ENCODE measurements at places on chromosomes 3 and 15.

GRCh38 chr3:188139466-188139865 is 14.5 kb upstream of the LPP start:
- DNase-seq = no peak

DNA sequence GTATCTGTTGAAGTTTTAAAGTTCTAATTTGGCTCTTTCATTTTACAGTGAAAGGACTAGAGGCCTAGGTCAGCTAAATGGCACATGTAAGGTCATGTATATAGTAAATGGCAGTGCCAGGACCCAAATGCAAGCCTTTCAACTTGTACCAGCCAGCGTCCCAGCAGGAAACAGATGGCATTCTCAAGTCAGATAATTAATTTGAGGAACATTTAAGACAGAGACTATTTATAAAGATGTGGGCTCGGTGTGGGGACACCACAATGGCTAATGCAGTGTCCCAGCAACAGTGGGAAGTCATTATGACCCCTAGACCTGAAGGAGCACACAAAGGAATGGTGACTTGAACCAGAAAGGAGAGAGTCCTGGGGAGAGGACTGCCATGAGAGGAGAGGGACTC is 6.1 kb downstream of the MINDY4B start:
- no peak for DNase-seq

DNA sequence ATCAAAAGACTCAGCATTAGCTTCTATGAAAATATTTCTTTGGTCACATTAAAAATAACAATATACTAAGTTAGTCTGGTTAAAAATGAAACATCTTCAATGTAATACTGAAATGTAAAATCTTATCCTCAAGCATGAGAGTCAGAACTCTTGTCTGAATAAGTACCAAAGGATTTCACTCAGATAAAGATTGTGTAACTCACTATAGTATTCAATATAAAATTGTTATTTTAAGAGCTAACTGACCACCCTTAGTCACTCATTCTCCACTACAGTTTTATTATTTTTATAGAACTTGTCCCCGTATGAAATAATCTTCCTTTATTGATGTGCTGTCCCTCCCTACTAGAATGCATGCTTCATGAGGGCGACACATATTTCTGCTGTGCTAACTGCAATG is 426.3 kb downstream of the MECOM start:
- no peak for DNase-seq

DNA sequence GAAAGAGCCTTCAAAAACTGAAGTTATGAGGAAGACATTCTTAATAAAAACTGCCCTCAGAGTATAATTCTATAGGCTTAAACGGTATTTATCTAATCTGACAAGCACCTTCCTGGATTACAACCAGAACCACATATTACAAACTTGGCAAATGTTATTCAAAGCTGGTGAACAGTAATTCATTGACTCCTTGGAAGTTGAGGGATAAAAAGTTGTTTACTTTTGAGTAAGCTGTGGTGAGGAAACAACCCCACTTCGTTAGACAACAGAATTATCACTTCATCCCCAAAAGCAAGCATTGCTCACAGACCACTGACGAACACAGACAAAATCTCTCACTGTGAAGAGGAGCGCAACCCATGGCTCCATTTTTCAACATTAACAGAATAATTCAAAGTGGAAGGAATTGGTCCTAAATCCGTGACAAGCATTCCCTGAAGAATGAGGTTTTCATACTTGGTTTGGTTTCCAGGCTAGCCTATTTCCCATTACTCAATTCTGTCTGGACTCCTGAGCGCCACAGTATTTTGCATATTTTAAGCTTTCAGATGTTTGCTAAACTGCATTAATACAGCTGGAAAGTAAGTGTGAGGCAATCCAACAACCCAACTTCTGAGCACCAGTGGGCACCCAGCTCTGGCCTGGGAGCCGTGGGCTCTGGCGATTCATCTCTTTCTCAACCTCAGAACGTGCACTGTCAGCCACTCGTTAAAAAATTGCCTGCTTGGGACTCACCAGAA is 32.7 kb downstream of the LRIG1 start:
- no peak for DNase-seq

DNA sequence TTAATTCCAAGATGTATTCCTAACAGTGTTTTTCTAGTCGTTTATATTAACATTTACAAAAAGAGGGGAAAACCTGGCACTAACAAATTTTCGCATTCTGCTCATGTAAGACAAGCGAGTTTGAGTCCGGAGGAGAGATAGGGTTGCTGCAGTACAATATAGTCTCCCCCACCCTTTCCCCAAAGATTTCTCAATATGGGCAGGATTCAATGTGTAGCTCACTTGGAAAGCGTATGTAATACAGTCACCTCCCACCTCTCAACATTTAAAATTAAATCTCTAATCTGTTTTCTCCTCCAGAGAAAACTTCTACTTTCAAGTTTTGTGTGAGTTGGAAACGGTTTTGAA is 57.9 kb downstream of the CMSS1 start:
- no peak for DNase-seq

- DNase-seq = no peak
These were observed 62.9 kb downstream of the RPLP1 start for GRCh38 chr15:69515508-69515907.

- DNase-seq = no peak
These were observed 357.0 kb downstream of the ZIC4 start for GRCh38 chr3:147049305-147049704.

DNA sequence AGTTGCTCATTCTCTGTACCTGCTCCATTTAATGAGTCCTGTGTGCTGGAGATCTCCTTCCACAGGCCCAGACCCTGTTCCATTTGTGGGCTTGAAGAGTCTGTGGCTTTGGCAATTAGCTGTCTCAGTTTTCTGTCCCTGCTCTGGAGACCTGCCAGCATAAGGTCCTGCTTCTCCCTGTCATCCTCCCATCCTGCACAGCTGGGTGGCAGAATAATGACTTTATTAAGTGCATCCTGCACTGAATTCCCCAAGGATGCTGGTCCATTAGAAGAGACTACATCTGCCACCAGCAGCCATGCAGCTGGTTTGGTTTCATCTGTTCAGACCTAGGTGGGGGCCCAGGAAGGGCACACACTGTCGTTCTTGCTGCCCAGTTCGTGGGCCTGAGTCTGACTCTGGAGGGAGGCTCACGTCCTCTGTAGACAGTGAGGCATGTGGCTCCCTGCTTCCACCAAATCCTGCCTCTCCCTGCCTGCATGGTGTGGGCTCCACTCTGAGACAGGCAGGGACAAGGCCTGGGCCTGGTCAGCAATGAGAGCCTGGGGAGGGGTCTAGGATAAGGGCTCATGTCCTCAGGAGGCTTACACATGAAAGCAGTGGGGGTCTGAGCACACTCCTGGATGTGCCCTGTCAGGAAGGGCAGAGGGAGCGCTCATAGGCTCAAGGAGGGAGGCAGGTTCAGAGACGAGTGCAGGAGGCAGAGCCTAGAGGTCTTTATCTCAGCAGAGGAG is 78.4 kb upstream of the PRR23E start:
- DNase-seq = no peak

GRCh38 chr3:46677411-46677726 is 16.1 kb downstream of the ALS2CL start:
- DNase-seq = no peak

DNA sequence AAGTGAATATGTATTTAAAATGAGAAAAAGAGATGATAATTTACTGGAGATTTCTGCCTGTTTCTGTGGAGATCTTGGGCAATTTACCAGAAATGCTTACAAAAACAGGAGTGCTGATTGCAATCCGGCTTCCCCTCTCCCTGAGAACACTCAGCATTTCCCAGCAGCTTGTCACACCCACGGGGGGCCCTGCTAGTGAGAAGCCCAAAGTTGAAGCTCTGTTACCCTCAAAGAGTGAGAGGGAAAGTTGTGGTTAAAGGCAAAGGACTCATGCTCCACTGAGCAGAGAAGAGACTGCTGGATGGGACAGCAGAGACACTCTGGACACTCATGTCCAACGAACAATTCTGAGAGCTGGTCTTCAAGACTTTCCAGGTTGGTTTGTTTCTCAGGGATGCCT is 2.9 kb downstream of the MCTP2 start:
- no peak for DNase-seq

- no peak for DNase-seq
These were observed 44.5 kb downstream of the SCAP start for GRCh38 chr3:47431225-47431624.

- DNase-seq = no peak
These were observed 54.3 kb upstream of the SEC61A1 start for GRCh38 chr3:127997961-127998360.

GRCh38 chr15:70589221-70589620 is 174.1 kb downstream of the UACA start:
- DNase-seq = no peak

- no peak for DNase-seq
These were observed 106.8 kb downstream of the CNTN3 start for GRCh38 chr3:74507691-74508090.

DNA sequence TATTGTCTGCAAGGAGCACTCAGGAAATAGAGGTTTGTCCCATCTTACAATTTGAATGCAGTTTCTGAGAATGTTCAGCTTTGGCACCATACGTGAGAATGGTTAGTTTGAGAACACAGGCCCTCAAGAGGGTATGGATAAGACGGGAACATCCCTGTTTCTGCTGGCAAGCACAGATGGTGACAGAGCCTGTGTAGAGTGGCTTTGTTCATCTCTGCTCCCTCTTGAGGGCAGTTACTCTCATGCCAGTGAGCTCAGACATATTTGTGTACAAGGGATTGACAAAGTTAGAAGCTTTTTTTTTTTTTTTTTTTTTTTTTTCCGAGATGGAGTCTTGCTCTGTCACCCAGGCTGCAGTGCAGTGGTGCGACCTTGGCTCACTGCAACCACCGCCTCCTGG is 71.5 kb upstream of the FILIP1L start:
- no peak for DNase-seq

DNA sequence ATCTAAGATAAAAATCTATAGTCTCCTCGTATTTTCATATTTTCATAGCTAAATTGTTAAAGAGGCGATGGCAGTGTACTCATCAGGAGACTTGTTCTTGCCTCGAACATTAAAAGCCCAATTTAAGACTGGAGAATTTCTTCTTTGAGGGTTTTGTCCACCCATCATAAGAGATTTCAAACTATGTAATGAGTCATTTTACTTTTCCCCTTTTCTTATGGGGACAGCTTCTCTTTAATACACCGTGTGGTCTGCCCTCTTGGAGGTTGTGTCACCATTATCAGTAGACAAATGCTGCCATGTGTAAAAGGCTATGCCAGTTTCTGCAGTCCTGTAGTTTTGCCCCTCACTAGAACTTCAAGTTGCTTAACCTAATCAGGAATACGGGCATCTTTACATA is 16.9 kb downstream of the TGFBR2 start:
- no peak for DNase-seq

DNA sequence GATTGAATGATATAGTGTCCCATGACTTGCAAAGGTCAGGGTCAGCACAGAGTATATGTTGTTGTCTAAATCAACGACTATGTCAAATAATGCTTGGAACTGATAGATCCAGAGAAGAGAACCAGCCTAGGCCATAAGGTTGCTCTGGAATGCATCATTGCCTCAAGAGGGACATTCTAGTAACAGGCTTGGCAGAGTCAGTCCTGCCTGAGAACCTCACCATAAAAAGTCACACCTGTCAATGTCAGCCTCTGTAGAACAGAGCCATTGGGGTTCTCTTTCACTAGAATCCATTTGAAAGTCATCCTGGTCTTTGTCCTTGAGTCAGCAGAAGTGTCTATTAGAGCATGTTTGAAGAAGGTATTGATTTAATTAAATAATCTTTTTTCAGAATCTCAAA is 31.4 kb upstream of the UBE3A start:
- no peak for DNase-seq

- DNase-seq = no peak
These were observed 10.1 kb downstream of the SCN10A start for GRCh38 chr3:38805765-38806386.

GRCh38 chr3:183213415-183214276 is 39.4 kb upstream of the B3GNT5 start:
- no peak for DNase-seq

GRCh38 chr3:129112308-129113052 is 9.1 kb downstream of the RAB43 start:
- DNase-seq = no peak

DNA sequence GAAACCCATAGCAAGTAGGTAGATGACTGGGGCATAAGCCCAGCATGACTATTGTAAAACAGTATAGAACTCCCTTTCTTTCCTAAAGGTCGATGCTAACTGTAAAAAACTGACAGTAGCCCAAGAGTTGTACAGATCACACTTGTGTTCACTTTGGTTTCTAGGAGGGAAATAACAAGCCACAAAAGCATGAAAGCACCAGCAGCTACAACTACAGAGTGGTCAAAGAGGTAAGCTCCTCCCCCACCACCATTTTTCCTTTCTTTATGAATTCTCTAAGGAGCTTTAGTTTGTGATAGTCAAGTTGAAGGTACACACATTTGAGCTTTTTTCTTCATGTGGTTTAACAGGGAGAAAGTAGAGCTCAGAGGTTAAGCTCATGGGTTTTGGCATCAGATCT is 191.0 kb downstream of the ITPR1 start:
- no peak for DNase-seq

GRCh38 chr3:131819381-131820055 is 215.3 kb downstream of the CPNE4 start:
- no peak for DNase-seq

DNA sequence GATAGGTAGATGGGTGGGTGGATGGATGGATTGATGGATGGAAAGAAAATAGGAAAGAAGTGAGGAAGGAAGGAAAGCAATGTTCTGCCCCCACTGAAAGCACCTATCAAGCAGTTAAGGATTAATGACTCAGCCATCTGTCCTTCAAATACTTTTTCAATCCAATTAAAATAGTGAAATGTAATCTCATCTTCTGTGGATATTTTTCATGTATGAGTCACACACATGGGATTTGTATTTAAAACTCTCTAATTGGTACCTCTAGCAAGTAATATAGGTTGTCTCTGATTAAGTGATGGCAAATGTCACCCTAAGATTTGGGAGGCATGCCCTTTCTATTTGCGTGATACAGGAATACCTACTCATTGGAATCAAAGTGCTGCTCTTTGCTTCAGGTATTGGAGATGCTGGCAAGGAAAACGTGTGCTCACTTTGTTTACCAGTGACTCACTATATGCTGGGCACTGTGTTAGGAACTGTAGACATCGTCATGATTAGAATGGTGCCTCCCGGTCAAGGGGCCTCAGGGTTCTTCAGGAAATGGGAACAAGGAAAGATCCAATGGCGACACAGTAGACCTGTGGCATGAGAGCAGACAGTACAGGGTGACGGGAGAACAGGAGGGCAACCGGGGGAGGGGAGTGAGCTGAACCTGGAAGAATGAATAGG is 230.1 kb downstream of the CLSTN2 start:
- DNase-seq = no peak

DNA sequence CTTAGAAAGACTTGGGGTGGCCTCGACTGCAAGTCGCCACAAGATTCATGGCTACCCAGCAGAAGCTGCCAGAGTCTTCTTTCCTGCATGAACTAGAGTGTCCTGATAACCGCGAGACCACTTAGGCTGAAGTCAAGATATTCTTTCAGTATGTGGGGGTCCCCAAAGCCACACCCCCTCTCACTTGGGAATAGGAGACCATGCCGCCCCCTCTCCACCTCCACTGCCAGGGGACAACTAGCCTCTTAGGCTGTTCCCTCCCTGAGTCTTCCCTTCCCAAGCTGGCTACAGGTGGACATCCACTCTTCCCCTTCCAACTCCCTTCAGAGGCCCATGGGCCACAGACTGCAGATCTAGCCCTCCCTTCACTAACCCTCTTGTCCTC is 1.3 kb upstream of the CCDC12 start:
- DNase-seq = no peak
